ENCODE measurements at places on chromosomes 1 and 21. TPM values are rescaled to one million over a fixed set of nuclear protein-coding genes. Genes with fewer than 3 reads are reported as not detected.

DNA sequence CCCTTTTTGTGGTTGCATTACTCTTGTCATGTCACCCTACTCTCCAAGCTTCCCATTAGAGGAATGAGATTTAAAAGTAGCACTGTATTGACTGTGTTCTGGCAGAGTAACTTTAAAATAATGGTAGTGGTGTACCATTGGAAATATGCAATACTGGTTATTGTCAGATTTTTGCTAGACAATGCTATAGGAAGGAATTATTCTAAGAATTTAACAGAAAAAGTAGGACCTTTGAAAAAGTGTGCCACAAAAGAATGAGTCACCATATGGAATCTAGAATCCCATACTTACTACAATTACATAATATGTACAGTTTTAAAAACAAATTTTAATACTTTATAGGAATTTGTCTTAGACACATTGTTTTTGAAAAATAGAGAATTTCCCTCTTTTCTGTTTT is 13.8 kb downstream of the MIER1 start:
- no peak for DNase-seq

- no peak for DNase-seq
Observed at GRCh38 chr1:191729742-191730141, 428.5 kb upstream of the RGS18 start.

DNA sequence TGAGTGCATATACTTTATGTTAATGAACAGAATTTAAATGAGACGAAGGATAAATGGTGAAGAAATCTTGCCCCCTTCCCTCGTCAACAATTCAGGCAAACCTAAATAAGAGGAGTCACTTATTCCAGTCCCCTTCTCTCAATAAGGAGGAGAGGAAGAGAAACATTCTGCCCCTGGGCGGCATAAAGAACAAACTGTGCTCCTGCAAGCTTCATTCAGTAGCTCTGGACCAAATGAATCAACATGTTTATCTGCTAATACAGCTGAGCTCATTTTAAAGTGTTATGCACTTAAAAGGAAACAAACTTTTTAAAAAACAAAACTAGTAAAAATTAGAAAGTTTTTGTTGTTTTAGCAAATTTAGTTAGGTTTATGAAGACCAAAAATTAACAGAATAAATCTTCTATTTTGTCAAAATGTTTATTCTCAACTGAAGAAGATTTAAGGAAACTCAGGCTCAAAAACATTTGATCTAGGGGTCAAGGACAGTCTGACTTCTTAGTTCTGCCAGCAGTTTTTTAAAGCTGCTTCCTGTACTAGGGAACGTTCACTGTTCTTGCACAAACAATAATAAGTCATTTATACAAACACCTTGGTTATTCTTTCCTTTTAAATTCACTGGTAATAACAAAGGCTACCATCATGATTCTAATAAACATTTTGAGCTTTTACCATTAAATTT is 58.3 kb downstream of the AKT3 start:
- no peak for DNase-seq

The VWA5B1 gene
- polyA plus RNA-seq: not detected

The KCNE2 gene
- polyA plus RNA-seq: 0.35 TPM
